Activated naive CD4-positive, alpha-beta T cell treated with anti-CD3 and anti-CD28 coated beads, Interleukin-2, amount 50 U/mL, for 72 hours (primary cell): ENCODE measurements at places on chromosomes 1 and 21. TPM values are rescaled to one million over a fixed set of nuclear protein-coding genes. Genes with fewer than 3 reads are reported as not detected.

DNA sequence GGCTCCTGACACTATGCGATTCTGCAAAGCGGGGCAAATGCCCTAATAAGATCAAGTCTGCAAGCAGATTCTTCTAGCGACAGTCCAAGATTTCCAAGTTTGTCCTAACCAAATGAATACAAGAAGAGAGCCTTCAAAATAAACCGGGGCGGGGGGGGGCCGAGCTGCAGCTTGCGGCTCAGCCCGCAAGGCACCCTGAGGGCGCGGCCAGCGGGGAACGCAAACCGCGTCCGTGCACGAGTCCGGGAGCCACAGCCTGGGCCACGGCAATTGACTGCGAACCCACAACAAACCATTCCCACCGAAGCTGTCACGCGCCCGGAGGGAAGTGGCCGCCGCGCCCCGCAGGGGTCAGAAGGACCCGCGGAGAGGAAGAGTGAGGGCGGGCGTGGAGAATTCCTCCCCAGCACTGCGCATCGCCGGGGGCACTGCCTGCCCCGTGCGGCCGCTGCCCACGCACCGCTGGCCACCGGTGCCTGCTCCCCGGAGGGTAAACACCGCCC, 687 bp downstream of the TGFBR3 start:
- peak; percentile 62 for DNase-seq

GRCh38 chr1:228022571-228023293, 15.9 kb downstream of the WNT3A start:
- no peak for DNase-seq

DNA sequence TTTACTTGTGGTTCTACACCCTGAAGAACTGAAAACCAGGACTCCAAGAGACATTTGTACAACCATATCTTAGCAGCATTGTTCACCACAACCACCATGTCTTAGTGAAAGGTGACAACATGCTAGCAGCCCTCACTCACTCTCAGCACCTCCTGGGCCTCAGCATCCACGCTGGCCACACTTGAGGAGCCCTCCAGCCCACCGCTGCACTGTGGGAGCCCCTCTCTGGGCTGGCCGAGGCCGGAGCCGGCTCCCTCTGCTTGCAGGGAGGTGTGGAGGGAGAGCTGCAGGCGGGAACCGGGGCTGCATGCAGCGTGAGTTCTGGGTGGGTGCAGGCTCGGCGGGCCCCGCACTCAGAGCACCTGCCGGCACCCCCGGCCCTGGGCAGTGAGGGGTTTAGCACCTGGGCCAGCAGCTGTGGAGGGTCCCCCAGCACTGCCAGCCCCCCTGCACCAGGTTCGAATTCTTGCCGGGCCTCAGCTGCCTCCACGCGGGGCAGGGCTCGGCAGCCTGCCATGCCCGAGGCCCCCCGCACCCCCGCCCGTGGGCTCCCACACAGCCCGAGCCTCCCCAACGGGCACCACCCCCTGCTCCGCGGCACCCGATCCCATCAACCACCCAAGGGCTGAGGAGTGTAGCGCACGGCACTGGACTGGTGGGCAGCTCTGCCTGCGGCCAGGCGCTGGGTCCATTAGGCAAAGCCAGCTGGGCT, 9.2 kb downstream of the C1orf159 start:
- peak; percentile 31 for DNase-seq

The OR2L8 gene
- total RNA-seq: not detected

DNA sequence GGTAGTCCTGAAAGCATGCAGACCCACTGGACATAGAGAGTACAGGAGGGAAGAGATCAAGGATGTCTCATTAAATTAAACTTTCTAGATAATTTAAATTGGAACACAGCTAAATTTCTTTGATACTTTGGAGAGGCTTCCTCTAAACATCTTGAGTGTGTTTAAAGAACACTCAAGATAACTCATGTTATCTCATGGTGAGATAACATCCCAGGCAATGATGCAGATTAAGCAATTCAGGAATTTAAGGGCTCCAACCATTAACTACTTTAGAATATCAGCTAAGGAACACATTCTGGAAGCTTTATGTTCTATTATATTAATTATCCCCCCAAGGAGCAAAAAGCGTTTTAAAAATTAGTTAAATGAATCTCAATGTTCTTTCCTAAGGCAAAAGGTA, 289.2 kb upstream of the RUNX1 start:
- DNase-seq: no peak

GRCh38 chr1:20180844-20181207, 5.1 kb upstream of the UBXN10 start:
- DNase-seq: no peak

DNA sequence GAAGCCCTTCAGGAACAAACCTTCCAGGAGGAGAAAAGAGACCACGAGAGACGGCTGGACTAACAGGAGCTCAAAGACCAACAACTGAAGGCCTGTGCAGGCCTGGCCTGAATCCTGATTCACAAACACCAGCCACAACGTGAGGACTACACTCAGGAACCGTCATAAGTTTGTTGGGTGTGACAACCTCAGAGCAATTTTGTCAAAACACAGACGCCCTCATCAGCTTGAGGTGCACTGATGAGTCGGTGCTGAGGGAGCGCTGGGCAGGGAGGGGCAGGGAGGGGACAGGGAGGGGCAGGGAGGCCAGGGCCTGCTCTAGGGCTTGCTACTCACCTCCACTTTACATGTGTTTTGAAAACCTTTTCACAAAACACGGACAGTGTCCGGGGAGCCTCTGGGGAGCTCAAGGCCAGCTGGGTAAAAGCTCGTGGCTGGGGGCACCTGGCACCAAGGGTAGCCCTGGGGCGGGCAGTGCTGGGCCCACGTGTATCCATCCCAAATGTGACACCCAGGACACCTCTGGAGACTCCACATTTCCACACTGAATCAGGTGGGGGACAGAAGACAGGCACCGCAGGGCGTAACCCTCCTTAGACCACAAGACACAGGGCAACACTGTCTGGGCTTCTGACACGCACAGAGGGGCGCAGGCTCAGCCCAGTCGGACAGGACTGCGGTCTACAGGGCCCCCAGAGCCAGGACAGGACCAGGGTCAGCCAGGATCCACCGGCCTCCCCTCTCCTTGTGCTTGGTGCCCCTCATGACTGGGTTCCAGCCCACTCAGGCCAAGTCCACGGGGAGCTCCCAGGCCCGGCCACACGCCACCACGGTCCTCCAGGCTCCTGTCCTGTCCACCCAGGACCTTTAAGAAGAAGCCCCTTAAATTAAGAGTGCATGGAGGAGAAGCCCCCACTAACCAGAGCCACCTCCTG, 16.5 kb downstream of the LSS start:
- no peak for DNase-seq

DNA sequence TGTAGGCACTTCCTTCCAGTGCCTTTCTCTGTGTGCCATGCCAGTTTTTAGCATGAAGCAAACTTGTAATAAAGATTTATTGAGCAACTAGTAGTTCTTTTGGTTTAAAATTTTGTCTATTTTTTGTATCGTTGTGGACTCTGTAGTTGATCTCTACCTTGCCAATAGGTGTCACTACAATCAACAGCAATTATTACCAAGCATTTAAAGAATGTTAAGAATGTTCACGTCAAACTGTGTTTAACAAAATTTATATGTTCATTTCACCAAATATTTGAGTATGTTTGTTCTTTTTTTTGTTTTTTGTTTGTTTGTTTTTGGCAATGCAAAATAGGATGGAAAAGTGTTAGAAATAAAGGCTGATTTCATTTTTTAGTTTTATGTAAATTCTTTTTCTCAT, 208.1 kb downstream of the PATJ start:
- no peak for DNase-seq

The OR6N1 gene
- total RNA-seq: not detected

DNA sequence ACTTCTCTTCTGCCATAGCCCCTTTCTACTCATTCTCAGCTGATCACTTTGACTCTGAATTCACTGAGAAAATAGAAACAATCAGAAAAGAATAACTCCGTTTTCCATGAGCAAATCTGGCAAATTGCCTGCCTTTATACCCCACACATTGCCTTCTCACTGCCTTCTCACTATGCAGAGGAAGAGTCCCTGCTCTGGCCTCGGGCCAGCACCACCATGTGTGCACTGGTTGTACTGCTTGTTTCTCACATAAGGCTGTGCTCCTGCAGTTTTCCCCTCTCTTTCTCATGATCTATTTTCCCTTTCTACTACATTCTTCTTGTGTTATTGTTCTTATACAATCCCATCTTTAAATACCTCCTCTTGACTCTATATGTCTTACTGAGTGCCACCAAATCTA, 2.3 kb upstream of the HMGCS2 start:
- no peak for DNase-seq

The WNT3A gene
- total RNA-seq: 0.08 TPM

GRCh38 chr1:172883844-172884243, 166.9 kb downstream of the TNFSF18 start:
- DNase-seq: no peak

The RIPK4 gene
- total RNA-seq: 0.52 TPM

DNA sequence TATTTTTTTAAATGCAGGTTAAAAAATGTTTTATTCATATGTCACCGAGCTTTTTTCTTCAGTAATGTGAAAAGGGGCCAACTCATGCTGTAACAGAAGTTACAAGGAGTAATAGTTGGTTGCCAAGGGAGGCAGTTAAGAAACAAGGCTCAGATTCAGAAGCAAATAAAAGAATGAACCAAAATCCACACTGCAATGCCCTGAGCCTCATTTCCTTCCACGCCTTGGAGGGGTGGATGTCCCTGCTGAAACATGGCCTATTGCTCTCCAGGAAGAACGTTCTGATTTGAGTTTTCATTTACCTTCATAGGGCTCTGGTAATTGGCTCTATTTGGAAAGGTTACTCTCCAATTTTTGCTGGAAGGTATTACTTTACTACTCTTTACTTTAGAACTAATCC, 24.4 kb downstream of the ALG14 start:
- DNase-seq: no peak

The SHE gene
- total RNA-seq: not detected
